GF-D8 (cell line): ENCODE measurements at places on chromosomes 16 and 17.
A peak's percentile ranks its signal among the peaks of the same experiment; 100 is the strongest.

- DNase-seq: no peak
Measured at GRCh38 chr17:36034127-36034526, 16.4 kb upstream of the CCL23 start.

GRCh38 chr16:79168321-79168720 is 432.2 kb downstream of the MAF start:
- DNase-seq: no peak

GRCh38 chr17:45282683-45283644 is 21.1 kb upstream of the SPATA32 start:
- no peak for DNase-seq

- peak; percentile 34 for DNase-seq
Measured at GRCh38 chr16:57091975-57092785, at the start of gene CPNE2. Gene CPNE2 (plus strand): TSS chr16:57092583. CDS start chr16:57110743, 18,160 bp downstream.

DNA sequence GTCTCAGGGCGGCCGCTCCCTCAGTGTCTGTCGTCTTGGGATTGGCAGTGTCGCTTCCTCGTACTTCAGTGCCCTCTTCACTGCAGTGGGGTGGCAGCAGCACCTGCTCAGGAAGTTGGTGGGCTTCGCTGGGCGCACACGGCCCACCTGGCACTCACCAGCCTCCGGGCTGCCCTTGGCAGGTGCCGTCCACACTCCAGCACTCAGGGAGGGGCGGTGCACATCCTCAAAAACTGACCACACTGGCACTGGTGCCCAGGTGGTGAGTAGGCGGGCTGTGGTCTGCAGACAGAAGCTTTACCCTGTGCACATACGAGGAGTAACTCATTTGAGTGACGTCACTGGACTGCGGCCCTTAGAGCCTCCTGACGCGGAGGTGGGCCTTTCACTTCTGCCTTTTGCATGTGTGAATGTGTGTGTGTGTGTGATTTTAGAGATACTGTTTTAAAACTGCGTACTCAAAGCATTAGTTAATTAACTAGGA is 94.6 kb downstream of the BANP start:
- DNase-seq: no peak

DNA sequence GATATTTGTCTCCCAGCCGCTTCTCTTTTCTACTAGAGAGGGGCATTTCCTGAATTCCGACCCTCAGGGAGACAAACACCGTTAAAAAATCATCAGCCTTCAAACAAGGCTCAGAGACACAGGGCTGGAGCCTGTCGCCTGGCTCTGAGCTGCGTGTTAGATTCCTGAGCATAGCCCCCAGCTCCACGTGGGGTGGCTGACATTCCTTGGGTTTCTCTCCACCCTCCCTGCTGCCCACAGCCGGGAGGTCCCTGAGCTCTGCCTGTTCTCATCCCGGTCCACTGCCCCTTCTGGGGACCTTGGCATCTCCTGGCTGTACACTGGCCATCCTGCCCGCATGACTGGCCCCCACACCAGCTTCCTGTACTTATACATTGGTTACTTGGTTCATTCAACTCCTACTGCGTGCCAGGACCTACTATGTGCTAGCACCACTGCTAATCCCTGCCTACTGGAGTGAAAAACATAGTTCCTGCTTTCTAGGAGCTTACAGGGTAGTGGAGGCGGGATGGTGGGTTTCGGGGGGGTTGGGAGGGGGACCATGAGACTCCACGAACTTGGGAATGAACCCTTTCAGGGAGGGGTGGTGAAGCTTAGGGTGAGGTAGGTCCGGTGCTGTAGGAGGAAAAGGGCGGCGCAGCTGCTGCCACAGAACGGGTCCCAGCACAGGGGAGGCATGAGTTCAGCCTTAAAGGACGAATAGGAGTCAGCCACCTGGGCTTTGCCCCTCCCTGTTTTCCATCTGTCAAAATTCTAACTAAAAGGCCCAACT is 52.1 kb upstream of the TMEM132E start:
- no peak for DNase-seq

- peak; percentile 95 for DNase-seq
Measured at GRCh38 chr16:11224096-11224893, 31.7 kb downstream of the SOCS1 start.

DNA sequence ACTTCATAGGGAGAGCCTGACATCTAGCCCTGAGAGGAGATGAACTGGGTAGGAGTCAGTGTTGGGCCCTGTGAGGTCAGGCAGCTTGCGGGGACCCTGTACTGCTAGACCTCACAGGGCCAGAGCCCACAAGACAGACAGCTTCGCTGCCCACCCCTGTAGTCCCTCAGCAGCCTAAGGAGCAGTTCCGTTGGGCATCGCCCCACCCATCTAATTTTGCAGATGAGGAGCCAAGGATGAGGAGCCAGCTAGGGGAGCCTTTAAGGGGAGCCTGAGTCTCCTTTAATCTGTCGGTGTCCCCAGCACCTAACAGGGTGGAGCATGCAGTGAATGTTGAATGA is 755 bp upstream of the TUFM start:
- no peak for DNase-seq

GRCh38 chr16:66043326-66043725 is 323.2 kb upstream of the CDH5 start:
- no peak for DNase-seq

DNA sequence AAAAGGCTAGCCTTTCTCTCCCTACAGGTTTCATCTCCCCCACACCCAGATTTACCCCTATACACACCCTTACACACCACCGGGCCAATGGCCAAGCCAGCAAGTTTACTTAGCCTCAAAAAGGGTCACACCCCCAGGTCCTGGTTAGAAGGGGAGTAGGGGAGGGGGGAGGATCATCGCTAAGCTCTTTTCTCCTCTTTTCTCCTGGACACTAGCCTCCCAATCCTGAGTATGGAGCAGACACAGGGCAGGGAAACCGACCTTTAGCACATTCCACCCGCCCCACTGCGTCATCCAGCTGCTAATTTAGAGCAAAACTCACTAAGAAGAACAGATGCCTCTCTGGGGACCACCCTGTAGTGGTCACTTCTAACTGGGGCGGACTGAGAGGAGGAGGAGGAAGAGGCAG is 4.4 kb downstream of the ACLY start:
- no peak for DNase-seq

GRCh38 chr17:38426441-38426840 is 1.8 kb upstream of the ARHGAP23 start:
- no peak for DNase-seq

- DNase-seq: no peak
Measured at GRCh38 chr16:88433632-88434352, 19.3 kb upstream of the ZFPM1 start.

- peak; percentile 47 for DNase-seq
Measured at GRCh38 chr17:37844158-37844976, 79.8 kb upstream of the TBC1D3K start.

- no peak for DNase-seq
Measured at GRCh38 chr17:69654981-69655855, 240.7 kb downstream of the MAP2K6 start.

DNA sequence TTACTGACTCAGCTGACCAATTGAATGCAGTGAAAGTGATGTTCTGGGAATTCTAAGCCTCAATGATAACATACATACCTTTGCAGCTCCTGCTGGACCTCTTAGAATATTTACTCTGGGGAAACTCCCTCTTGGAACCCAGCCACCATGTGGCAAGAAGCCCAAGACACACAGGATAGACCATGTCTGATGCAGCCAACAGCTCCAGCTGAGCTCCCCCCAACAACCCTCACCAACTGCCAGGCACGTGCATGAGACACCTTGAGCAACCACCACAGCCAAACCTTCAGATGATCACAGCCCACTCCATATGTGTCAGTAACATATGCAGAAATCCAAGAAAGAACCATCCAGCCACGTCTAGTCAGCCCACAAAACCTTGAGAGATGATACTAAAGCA is 53.0 kb downstream of the XYLT1 start:
- no peak for DNase-seq

GRCh38 chr16:2492292-2492691 is 17.4 kb downstream of the TBC1D24 start:
- no peak for DNase-seq

DNA sequence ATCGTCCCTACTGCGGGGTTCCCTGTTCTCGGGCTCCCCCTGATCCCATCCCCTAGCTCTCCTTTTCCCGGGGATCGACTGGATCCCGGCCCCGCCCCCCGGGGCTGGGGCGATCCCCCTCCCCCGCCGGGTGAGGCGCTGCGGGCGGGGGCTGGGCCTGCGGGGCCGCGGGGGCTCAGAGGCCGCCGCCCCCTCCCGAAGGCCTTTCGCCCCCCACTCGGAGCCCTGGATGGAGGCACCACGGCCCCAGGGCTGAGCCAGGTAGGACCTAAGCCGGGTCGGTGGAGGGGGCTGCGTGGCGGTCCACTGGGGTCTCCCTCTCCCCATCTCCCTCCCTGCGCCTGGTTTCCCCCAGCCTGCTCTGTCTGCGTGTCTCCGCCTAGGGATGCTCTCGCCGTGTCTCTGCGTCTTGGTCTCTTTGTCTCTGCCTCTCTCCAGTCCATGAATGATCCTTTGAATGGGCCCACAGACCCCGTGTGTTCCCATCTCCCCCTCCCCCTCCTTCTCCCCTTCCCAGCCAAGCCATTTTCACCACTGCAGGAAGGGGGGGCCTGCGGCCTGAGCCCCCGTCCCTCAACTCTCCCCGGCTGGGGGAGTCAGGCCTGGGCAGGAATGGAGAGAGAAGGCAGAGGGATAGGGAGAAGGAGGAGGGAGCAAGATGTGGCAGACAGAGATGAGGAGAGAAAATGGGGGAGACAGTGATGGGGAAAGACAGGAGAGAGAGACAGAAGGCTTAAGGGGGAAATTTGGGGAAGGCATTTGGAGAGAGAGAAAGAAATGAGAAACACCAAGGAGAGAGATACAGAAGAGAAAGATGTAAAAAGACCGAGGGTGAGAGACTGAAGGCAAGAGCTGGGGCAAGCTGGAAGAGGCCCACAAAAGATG is 1.7 kb upstream of the TMEM256 start:
- no peak for DNase-seq

DNA sequence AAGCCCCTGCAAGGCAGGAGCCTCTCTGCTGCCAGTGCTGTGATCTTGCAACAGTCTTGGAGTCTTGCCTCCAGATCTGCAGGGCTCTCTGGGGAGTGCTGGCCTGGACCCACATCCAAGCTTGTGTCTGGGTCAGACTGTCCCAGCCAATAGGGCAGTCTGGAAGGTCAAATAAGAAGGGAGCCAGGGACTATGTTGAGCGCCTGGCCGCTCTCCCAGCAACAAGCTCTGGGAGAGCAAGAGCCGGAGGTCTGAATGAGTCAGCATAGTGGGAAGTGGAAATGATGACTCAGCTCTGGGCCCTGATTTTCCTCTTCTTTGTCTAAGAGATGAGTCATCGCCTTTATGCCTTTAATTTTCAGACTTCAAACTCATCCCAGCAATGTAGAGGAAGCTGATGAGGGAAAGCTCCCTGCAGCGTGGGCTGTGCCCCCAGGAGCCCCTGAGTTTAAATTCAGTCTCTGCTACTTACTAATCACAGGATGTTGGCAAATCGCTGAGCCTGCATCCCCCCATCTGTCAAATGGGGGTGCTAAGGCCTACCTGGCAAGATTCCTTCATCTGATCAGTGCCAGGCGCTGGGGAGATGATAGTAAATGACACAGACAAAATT is 43.6 kb upstream of the HAPSTR1 start:
- DNase-seq: peak; percentile 51

DNA sequence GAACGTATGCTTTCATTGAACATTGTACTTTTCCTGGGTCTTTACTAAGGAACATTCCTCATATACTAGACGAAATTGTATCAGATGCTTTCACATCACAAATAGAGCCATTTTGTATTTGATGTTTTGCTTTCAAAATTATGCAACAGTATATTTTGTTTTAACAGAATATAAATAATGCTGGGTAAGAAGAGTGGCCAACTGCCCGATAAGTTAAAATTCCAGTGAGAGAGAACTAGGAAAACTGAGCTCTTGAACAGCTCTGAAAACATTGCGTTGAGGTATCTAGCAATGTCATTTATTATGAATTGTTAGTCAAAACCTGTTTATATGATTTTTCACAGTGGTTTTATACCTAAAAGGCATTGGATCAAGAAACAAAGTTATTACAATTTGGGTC is 50.8 kb downstream of the USP10 start:
- DNase-seq: no peak

GRCh38 chr17:50961282-50962220 is 95.4 kb upstream of the TOB1 start:
- DNase-seq: no peak

DNA sequence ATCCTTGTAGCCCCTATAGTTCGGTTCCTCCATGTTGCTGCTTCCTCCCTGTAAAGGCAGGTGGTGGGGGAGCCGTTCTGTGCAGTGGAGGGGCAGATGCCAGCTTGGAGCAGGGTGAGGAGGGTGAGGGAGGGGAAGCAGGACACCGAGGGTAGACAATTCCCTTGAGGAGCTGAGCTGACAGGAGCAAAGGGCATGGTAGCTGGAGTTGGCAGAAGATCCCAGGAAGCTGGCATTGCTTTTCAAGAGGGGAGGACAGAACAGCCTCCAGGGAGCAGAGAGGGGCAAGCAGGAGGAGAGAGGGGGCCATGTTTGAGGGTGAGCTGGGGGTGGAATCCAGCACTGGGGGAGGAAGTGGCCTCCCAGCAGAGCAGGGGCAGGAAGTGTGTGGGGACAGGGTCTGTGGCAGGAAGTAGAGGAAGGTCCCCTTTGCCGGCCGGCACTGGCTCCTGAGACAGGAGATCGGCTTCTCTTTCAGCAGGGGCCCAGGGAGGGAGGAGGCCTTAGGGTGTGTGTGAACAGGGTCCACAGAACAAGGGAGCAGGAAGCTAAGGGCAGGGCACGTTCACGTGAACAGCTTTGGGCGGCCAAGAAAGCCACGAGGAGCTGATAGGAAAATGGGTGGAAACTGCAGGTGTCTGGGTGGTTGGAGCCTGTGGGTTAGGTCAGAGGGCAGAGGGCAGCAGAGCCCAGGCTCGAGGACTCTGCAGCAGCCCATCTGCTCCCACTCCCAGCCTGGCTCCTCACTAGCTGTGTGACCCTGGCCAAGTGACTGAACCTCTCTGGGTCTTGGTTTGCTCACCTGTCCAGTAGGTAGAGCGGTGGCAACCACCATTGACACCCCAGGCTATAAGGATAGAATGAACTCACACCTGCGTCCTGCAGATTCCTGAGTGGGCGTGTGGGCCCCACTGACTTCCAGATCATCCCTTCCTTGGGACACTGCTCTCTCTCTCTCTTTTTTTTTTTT is 17.5 kb upstream of the SPNS2 start:
- peak; percentile 85 for DNase-seq

GRCh38 chr16:3101841-3102470 is 2.9 kb upstream of the ZSCAN10 start:
- peak; percentile 17 for DNase-seq

- no peak for DNase-seq
Measured at GRCh38 chr16:66905633-66906539, 12.8 kb downstream of the CDH16 start.
